ENCODE measurements at places on chromosomes 16 and 17.
A peak's percentile ranks its signal among the peaks of the same experiment; 100 is the strongest.

DNA sequence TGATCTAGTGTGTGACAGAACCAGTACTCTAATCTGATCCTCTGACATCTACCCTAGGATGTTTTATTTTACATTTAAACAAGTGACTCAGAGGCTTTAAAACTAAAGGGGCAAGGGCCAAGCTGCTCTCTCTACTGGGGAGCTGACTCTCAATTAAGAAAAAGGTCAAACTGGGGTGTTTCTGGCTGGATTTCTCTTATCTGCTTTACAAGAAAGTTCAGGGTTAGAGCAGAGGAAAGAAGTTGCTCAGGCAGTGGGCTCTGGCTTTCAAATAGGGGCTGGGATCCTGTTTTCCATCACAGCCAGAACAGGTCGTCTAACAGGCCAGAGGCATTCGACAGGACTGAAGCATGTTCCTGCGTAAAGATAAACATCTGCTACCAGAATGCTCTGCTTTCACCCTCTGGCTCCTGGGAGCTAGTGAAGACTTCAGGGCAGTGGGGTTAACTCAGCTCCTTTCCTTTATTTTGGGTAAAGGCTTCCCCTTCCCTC is 8.5 kb downstream of the MMP28 start:
- no peak for DNase-seq

DNA sequence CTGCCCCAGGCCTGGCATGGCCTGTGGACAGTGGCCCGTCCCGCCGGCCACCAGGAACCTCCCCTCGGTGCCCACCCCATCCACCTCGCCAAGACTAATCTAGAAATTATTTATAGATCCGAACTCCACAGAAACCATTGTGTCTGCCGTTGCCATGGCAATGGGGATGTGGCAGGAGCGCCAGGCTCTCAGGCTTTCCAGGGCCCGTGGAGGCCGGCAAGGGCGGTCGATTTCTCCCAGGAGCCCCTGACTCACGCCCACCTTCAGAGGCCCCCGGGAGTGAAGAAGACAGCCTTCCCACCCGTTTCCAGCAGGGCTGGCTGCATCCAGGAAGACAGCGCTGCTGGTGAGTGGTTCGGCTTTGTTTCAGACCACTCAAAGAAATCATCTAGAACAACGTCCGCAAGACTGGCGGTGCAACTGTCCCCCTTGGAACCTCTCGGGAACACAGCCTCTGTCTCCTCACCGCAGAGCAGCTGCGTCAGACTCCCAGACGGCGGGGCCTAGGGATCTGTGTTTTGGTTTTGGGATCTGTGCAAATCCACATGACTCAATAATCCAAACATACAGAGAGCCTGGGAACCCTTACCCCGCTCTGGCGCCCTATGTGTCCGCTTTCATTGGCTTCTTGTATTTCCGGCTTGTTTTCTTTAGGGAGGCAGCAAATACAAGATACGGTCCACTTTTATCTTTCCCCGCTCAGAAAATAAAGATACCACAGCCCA is 48.5 kb upstream of the ZCCHC14 start:
- no peak for DNase-seq

DNA sequence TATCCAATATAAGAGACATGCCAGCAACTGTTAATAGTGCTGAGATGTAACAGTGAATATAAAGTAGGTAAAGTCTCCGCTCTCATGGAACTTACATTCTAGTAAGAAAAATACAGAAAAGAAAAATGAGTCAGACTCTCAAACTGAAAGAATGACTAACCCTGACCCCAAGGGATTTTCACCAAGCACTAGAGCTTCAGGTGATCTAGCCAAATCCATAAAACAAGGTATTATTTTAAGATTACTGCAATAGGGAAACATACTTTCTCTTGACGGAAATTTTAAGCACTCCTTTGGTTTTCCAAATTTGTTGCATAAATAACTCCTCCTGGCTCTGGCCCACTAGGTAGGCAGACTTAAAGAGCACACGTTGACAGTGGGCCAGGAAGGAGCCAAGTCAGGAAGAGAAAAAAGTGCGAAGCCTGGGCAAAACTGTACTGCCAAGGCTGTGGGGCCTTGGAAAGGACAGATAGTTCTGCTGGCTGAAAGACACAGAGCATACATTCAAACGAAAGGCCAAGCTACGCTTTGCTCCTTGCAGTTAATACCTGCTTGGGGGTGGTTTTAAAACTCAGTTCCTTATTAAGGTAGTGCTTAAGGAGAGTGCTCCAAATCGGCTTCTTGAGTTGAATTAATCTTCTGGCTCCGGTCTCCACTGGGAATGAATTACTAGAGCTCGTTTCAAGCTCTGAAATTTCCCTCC is 1.4 kb downstream of the GOT2 start:
- no peak for DNase-seq

DNA sequence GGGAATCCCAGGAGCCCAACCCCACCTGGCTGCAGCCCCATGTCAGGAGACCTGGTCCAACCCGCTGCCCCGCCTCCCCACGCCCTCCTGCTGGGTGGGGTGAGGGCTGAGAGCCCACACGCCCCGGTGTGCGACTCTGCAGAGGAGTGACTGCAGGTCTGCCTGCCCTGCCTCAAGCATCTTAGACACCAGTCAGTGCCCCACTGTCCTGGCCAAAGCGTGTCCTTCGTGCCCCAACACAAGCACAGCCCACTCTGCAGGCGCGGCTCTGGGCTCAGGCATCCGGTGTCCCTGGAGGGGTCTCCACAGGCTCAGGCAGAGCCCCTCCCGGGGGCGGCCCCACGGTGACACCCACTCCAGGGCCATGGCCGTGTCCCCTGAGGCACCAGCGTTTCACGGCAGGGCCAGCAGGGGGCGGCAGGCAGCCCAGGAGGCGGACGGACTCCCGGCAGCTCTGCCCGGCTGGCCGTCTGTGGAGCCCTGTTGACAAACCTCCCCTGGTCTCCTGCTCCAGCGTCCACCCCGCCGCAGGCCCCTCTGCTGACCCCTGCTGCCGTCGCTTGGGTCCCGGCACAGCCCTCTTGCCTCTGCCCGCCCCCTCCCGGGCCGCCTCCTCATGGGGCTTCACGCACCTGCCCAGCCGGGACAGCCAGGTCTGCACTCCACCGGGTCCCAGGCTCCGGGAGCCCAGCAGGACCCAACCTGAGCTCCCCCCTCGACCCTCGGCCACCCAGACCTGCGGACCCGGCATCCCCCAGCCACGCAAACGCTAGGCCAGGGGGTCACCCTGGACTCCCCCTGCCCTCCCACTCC is 8.6 kb upstream of the UBE2I start:
- DNase-seq, result peak; percentile 74

- DNase-seq, result no peak
Measured at GRCh38 chr17:38427160-38427949, 909 bp upstream of the ARHGAP23 start.

DNA sequence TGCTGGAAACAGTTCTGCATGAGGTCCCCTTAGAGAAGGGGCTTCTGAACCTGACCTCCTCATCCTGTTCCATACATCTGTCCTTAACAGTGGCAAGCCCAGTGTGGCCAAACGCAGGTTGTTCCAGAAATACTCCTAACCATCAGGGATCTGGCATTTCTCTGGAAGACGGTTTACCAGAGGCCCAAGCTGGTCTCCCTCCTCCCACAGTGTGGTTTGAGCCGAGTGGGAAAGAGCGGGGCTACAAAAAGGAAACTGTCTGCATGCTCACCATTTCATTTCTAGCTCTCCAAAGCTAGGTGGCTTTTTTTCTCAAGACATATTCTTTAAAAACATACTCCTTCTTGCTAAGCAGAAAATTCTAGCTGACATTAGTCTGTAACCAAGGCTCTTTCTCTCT is 6.0 kb downstream of the MXRA7 start:
- DNase-seq, result no peak

DNA sequence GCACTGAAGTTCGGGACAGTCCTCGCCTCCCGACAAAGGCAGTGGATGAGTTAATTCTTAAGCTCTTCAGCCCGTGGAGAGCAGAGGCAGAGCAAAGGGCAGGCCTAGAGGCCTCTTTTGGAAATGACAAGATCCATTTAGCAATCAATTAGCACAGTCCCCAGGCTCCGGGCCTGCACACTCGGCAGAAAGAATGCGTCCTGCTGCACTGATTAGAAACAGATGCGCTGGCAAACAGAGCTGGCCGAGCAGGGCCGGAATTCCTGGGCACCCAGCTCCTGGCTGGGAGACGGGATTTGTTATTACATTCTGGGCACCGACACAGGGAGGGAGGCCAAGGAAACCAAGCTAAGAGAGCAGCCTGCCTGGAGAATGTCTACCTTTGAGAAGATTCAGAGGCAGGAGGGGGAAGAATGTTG is 162.9 kb downstream of the COPRS start:
- DNase-seq, result no peak

DNA sequence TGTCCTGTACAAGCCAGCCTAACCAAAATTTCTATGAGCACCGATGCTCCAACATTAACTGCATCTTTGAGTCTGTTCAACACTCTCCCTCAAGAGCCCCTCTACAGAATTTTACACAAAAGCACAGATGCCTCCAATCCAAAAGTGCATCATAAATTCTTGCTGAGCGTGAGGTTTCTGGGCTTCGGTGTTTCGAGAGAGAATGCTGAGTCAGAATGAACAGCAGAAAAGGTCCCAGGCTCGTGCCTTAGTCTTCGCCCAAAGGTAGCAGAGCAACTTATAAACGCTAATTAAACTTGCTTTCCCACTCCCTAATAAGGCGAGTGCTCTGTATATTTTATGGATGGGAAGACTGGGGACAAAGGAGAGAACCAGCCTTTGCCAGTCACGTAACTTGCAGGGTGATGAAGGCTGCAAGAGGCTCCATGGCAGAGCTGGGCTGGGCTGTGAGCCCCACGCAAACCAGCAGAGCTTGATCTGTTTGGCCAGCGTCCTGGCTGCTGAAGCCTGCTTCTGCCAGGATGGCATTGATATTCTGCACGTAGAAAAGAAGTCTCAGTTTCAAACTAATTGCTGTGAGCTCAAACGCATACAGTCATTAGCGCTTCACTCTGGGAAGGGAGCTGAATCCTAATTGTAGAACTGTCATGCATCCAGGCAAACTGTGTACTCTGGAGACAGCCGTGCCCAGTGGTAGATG is 138.5 kb downstream of the DNAH9 start:
- no peak for DNase-seq

- DNase-seq, result no peak
Measured at GRCh38 chr17:55872374-55872773, 121.5 kb downstream of the PCTP start.

- DNase-seq, result no peak
Measured at GRCh38 chr17:73371836-73372235, 60.0 kb upstream of the CDC42EP4 start.

- no peak for DNase-seq
Measured at GRCh38 chr17:38879878-38880665, 10.2 kb downstream of the LASP1 start.

DNA sequence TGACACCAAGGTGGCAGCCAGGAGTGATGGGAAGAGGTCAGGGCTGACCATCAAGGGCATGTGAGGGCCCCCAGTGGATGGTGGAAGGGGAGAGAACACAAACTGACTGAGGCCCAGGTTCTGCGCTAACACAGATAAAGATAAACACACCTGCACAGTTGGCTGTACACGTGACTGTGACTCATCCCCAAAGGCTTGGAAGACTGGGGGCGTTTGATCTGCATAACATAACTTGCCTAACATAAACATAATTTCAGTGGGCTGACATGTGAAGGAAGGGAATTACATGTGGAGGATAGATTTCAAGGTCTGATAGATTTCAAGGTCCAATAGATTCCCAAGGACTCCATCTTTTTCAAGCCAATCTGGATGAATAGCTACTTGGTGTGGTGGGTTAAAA is 100.9 kb upstream of the TNRC6C start:
- no peak for DNase-seq

- DNase-seq, result no peak
Measured at GRCh38 chr17:60514053-60514452, 12.0 kb downstream of the APPBP2 start.

DNA sequence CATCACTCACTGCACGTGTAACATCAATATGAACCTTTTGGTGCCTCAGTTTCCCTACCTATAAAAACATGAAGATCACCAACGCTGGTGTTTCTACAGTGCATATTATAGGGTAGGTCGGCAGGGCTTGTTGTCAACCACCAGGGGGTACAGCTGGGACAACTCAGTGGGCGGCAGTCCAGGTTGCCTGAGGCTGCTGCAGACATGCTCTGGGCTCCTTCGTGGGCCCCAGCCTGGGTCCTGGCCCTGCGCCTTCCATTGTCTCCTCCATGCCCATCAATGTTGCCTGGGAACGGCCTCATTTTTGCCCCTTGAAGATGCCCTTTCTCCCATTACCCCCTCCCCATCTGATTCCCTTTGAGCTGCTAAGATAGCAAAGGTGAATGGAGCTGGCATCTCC is 89.8 kb downstream of the GSG1L start:
- no peak for DNase-seq

DNA sequence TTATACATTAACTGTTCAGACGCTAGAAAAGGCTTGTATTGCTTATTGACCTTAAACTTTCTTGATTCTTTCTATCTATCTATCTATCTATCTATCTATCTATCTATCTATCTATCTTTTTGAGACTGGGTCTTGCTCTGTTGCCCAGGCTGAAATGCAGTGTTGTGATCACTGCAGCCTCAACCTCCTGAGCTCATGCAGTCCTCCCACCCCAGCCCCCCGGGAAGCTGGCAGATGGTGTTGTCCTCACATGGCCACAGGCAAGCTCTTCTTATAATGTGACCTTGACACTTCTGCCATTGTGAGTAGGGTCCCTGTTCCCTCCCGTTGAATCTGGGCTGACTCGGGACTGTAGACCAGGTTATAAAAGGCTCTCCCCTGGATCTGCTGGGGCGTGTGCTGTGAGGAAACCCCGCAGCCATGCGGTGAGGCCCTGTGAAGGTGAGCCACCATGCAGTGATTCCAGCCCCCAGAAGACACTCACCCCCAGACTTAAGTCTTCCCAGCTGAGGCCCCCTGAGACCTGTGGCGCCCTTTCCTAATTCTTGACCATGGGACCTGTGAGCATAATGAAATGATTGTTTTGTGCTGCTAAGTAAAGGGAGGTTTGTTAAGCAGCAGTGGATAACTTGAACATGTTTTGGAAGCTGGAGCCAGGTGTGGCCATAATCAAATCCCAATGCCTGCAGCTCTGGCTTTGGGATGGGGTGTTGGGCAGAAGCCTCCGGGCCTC is 54.3 kb downstream of the RPTOR start:
- DNase-seq, result no peak

DNA sequence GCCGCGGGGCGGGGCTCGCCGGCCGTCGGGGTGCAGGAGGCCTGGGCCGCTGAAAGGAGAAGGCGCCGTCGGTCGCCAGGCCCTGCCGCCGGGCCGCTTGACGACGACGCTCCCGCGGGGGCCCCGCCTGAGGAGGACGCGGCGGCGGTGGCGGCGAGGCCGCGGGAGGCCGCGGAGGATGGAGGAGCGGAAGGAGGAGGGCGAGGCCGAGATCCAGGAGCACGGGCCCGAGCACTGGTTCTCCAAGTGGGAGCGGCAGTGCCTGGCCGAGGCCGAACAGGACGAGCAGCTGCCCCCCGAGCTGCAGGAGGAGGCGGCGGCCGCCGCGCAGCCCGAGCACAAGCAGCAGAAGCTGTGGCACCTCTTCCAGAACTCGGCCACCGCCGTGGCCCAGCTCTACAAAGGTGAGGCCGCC is 430 bp downstream of the HAPSTR1 start:
- DNase-seq, result peak; percentile 20

DNA sequence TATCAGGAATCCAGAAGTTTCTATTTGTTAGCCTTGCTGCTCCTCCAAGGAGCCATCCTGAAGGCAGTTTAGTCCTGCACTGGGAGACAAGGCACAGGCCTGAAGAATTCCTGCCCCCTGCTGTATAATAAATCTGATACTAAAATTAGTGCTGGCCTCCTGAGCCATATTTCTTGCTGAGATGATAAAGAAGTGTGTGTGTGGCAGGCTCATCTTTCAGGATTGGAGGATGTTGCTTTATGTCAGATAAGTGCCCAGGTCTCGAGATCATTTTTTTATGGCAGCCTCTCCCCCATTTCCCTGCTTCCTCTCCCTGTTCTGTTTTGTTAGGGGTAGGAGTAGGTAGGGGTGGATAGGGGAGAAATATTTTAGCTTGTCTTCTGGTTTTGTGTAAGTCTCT is 26.0 kb downstream of the MSI2 start:
- DNase-seq, result no peak
